ENCODE measurements at places on chromosomes 1 and 21. TPM values are rescaled to one million over a fixed set of nuclear protein-coding genes. Genes with fewer than 3 reads are reported as not detected.

Gene SPATA45
- total RNA-seq = not detected

Gene KLF17
- total RNA-seq = 0.26 TPM

Gene CD1D
- total RNA-seq = 1.9 TPM

Gene CRABP2
- total RNA-seq = 2.7 TPM

Gene OXCT2
- total RNA-seq = 0.82 TPM

Gene CYP2J2
- 3.5 TPM for total RNA-seq

All from left lung (tissue), 14 donors.